ENCODE measurements at places on chromosomes 16 and 17.

DNA sequence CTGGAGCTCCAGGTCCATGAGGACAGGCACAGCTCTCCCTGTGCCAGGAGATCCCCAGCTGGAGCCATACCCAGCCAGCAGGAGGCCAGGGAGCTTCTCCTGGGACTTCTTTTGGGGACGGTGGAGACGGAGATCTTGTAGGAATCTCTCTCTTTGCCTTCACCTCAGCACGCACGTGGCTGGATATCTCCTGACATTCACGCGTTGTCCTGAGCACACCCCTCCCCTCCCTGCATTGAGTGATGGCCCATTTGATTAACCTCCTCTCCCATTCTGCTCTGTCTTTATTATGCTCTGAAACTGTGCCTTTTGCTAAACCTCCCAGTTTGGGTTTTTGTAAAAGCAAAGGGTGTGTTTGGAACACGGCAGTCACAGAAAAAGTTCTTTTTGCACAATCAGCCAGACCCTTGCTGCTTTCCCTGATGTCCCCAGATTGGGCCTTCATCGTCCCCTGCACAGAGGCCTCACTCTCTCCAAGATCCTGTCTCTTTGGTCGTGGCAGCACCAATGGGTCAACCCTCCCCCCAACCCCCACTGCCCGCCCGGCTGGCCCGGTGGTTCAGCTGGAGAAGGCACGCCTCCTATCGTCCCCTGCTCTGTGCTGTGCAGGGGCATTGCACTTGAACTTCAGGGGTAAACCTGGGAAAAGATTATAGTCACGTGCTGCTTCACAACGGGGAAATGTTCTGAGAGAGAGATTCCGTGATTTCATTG is 32.5 kb upstream of the LGALS9 start:
- DNase-seq, result no peak

GRCh38 chr16:15732416-15732815 is 82.4 kb downstream of the NDE1 start:
- no peak for DNase-seq

DNA sequence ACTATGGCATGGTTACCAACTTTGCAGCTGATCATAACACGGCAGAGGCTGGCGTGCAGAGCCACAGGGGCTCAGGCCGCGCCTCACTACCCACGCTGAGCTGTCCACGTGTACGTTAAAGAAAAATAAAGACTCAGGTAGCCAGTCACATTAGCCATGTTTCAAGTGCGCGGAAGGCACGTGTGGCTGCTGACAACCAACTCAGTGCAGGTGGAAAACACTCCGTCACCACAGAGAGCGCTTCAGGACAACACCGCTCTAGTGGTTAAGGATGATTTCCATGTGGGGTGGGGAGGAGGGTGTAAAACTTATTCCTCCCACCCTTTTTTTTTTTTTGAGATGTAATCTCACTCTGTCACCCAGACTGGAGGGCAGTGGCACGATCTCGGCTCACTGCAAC is 33.8 kb downstream of the ZCCHC14 start:
- no peak for DNase-seq

DNA sequence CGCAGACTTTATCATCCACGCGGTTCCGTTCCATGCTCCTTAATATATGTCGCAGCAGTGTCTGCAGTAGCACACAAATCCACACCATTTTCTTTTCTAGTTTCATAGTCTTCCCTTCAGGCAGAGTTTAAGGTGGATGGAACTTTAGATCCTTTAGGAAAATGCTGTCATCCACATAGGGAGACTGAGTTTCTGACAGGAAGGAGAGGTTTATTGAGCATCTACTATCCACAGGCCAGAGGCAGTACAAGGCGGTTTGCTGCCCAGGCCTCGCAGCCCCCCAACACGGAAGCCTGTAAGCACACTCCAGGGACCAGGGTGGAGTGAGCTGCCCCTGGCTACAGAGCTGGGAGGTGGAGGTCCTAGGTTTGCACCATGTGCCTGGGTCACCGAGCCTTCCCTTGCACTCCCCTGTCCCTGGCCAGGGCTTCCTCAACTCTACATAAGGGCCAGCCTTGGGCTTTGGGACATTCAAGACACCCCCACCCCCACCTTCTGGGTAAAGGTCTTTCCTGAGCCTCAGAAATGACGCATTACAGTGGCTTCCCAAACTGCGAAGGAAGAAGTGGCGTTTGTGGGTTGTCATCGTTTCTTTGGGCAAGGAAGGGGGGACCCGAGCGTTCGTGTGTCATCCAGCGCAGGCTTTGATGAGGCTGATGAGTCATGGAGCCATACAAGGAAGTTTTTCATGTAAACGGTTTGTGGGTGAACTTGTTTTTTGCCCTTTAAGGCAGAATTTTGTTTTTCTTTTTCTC is 146.5 kb upstream of the PLCG2 start:
- peak; percentile 19 for DNase-seq

DNA sequence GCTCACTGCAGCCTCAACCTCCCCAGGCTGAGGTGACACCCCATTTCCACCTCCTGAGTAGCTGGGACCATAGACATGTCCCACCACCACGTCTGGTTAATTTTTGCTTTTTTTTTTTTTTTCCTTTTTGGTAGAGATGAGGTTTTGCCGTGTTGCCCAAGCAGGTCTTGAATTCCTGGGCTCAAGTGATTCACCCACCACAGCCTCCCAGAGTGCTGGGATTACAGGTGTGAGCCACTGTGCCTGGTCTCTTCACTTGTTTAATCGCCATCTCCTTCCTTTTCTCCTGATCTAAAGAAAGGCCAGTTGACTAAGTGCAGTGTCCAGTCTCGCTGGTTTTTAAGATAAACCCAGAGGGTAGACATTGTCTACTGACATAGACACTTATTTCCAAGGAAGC is 152.0 kb downstream of the C16orf95 start:
- DNase-seq, result no peak

DNA sequence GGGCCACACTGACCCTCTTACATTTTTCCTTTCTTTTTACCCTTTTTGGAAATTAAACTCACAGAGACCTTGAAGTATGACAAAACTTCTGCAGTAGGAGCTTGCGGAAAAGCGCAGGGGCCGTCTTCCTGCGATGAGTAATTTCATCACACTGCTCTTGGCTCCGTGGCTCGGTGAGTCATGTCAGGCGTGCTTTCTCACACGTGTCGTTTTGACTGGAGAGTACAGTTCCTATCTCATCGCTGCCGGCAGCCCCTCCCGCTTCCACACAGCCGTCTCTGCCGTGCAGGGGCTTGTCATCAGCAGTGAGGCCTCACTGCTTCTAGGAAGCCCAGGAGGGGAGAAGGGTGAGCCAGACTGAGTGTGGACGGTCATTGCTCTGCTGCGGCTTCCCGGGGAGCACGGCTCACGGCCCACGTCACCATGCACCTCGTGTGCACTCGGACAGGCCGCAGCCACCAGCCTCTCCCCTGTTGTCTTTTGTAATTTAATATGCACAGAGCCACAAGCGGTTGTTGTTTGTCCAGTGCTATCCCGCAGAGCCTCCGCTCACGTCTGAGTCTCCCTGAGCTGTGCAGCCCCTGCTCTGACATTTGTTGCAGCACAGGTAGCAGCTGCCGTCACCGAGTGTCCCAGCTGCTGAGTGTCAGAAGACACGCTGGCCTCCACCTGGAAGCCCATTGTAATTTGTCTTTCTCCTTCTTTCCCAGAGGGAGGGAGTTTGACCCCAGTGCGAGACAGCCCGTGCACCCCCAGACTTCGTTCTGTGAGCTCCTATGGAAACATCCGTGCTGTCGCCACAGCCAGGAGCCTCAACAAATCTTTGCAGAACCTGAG is 99.4 kb upstream of the CHMP6 start:
- peak; percentile 98 for DNase-seq

DNA sequence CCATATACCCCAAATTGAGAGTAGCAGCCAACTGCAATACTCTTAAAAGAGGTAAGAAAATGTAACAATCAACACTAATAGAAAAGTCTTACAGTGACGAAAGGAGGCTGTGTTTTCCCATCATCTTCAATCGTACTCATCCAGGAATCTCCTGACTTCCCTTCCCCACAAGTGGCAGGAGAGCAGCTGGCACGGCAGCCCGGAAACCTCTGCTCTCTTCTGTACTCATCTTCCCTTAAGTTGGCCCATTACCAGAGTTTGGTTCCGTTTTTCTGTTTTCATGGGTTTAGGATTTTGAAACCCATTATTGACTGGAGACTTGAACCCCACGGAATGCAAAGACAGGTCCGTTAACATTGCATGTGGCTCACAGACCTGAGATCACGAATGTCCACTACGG is 11.7 kb upstream of the CD300H start:
- no peak for DNase-seq

Data from HS-5 (cell line).